ENCODE measurements at places on chromosomes 6 and 20. TPM values are rescaled to one million over a fixed set of nuclear protein-coding genes. Genes with fewer than 3 reads are reported as not detected.

Gene IL17F
- total RNA-seq = not detected

Gene RRAGD
- 9.2 TPM for total RNA-seq

Gene ARHGAP40
- not detected for total RNA-seq

Gene OLIG3
- total RNA-seq = not detected

Gene SYNJ2
- total RNA-seq = 3.0 TPM

Gene HRH3
- 0.21 TPM for total RNA-seq

Gene SLC13A3
- total RNA-seq = not detected

Gene ETV7
- not detected for total RNA-seq

Gene RAET1E
- total RNA-seq = not detected

GRCh38 chr6:108598305-108598863 lies 37.7 kb downstream of the FOXO3 start:
- H3K4me1 ChIP-seq = peaks cover 68% of the 10 kb centered on the region
- H3K27me3 ChIP-seq = no peaks in the 10 kb centered on the region
- DNase-seq = no peak
- peak overlapping the region; percentile 63 for H3K27ac ChIP-seq
- no peaks in the 10 kb centered on the region for H3K36me3 ChIP-seq

DNA sequence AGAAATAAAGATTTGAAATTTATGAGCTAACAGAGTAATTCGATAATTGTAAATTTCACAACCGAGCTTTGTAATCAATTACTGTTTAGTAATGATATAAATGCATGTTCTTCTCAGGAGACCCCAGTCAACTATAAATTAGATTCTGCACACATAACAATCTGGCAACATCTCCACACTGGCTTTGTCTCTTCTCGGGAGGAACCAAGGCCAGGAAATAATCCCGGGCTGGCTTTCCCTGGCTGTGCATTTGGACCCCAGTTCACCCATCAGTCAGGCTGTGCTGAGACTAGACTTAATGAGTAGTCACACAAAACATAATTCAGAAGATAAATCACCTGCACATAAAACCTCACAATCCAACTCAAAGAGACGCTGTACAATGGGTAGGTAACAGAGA lies 65.5 kb downstream of the PTPRT start:
- no peak overlapping the region for H3K4me3 ChIP-seq
- no peaks in the 10 kb centered on the region for H3K4me1 ChIP-seq
- no peak overlapping the region for H3K27ac ChIP-seq
- no peaks in the 10 kb centered on the region for H3K27me3 ChIP-seq

GRCh38 chr20:47067776-47068175 lies 173.1 kb downstream of the EYA2 start:
- no peaks in the 10 kb centered on the region for H3K4me1 ChIP-seq
- no peak overlapping the region for H3K27ac ChIP-seq
- no peak overlapping the region for H3K4me3 ChIP-seq
- no peaks in the 10 kb centered on the region for H3K27me3 ChIP-seq
- H3K36me3 ChIP-seq = no peaks in the 10 kb centered on the region

- H3K27me3 ChIP-seq = no peaks in the 10 kb centered on the region
- H3K4me3 ChIP-seq = no peak overlapping the region
- H3K36me3 ChIP-seq = no peaks in the 10 kb centered on the region
- no peaks in the 10 kb centered on the region for H3K4me1 ChIP-seq
These were observed 294.2 kb upstream of the JARID2 start for GRCh38 chr6:14951704-14952103.

GRCh38 chr6:42313038-42313437 lies 95.4 kb upstream of the MRPS10 start:
- no peaks in the 10 kb centered on the region for H3K36me3 ChIP-seq
- no peaks in the 10 kb centered on the region for H3K4me1 ChIP-seq
- no peak for DNase-seq
- H3K4me3 ChIP-seq = no peak overlapping the region

DNA sequence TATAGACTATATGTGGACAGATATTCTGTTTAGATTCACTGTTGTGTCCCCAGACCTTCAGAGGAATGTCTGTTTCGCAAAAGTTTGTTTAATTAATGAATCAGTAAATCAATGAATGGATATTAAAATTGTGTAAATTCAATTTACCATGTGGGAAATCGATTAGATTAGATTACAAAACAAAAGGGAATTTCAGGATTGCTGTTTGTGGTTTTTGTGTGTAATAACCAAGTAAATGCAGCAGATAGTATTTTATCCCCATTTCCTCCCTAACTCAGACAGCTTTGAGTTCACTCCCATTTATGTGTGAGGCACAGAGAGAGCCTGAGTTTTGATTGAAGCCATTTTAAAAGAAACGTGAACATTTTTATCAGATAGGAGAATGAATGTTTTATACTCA lies 214.8 kb downstream of the ADGB start:
- H3K27ac ChIP-seq = no peak overlapping the region
- H3K4me3 ChIP-seq = no peak overlapping the region
- no peaks in the 10 kb centered on the region for H3K36me3 ChIP-seq
- H3K4me1 ChIP-seq = no peaks in the 10 kb centered on the region
- no peaks in the 10 kb centered on the region for H3K27me3 ChIP-seq

All from ascending aorta (tissue), 2 donors.